ENCODE measurements at places on chromosomes 6 and 20.
A peak's percentile ranks its signal among the peaks of the same experiment; 100 is the strongest.

DNA sequence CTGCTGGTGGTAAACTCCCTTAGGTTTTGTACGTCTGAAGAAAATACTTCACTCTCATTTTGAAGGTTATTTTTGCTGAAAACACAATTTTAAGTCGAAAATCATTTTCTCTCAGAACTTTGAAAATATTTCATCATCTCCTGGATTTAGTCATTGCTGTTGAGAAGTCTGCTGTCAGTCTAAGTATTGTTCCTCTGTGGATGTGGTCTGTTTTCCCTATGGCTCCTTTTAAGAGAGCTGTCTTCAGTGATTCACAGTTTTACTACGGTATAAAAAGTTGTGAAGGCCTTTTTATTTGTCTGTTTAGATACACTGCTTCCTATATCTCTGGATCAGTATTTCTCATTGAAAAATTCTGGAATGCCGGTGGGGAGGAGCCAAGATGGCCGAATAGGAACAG lies 159.3 kb downstream of the GJA10 start:
- no peak for DNase-seq

DNA sequence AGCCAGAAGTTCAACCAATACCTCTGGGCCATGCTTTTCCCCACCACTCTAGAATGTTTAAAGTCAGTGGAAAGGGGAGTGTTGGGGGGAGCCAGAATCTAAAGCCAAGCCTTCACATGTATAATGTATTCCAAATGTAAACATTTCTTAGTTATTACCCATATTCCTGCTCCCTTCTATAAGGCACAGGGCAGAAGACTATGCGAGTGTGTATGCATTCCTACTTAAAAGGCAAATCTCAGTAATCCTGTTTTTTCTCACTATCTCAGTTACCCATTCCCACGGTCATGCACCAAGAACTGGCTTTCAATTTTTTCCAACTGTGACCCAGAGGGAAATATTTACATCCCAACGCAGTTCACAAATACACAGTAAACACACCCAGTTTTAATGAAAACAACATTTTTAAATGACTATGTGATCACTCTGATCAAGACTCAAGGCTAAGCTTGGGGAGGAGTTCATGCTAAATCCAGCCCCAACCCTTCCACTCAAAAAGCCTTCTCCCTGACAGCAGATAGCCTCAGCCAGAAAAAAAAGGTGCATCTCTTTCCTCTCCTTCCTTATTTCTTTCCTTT lies 57.5 kb downstream of the EPB41L2 start:
- DNase-seq: no peak

- peak; percentile 29 for DNase-seq
Measured at GRCh38 chr20:39825950-39826349, 863.1 kb downstream of the MAFB start.

DNA sequence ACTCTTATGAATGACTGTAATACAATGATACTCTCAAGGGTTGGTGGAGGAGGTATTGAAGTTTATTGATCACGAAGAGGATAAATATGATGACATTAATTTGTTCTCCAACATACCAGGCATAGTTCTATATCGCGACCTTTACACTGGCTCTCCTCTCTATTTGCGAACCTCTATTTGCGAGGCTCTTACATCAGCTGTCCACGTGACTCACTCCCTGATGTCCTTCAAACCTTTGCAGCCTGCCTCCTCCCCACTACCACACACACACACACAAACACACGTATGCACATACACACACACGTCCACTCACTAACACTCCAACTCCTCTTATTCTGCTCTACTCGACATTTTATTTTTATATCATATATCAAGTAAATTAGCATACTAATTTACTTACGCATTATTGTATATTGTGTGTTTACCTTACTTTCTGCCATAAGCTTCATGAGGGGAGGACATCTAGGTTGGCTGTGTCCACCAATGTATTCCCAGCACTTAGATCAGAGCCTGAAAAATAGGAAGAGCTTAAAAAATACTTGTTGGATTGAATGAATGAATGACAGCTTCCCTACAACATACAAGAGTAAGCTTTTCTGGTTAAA lies 53.3 kb upstream of the TNFRSF21 start:
- no peak for DNase-seq

DNA sequence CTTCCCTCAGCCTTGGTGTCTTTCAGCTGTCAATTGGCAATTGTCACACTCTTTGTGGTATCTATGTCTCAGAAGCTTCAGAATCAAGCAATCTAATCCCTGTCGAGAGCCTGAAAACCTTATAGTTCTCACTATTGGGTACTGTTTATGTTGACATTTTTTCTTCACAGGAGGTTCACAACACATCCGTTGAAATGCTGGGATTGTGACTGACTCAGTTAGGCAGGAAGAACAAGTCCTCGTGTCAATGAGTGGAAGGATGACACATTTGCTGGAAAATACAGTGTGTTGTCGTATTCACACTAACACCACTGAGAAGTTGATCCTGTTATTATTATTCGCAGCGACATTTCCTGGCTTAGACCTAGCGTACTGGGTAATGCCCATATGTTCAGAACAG lies 163.9 kb upstream of the CITED2 start:
- no peak for DNase-seq

DNA sequence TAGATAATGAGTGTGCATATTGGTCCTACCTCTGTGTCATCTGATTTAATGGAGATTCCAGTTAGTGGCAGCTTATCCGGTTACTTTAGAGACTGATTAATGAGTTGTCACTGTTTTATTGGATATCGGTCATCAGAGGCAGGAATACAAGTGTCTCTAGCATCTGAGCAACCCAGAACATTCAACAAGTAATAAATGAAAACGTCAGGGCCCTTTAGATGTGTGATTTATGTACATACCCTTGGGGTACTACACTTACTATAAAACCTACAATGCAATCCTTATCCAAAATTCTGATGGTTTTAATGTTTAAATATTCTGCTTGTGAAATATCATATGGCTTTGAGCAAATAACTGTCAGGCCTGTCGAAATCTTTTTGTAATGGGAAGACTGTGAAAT lies 1117.9 kb upstream of the FLRT3 start:
- no peak for DNase-seq

DNA sequence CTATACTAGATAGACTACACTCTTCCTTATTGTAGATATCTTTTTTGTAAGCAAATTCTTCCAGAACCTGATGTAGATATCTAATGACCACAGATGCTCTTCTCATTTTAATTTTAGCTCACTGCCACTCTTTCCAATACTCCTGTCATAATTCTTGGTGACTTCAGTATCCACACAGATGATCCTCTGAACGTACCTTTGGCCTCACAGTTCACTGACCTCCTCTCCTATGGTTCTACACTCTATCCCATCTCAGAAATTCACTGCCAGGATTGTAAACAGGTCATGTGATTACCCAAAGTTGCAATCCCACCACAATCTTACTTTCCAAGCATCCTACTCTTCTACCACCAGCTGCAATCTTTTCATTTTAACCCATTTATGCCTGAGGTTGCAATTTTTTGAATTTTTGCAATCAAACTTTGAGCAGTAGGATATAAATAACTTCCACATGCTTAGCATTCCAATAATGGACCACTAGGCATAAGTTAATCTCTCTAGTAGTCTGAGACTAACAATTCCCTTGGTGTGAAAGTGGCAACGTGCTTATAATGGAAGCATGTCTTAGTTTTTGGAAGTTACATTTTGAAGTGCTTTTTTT lies 31.2 kb downstream of the ESF1 start:
- DNase-seq: no peak

GRCh38 chr6:72524011-72524645 lies 97.7 kb upstream of the KCNQ5 start:
- no peak for DNase-seq

DNA sequence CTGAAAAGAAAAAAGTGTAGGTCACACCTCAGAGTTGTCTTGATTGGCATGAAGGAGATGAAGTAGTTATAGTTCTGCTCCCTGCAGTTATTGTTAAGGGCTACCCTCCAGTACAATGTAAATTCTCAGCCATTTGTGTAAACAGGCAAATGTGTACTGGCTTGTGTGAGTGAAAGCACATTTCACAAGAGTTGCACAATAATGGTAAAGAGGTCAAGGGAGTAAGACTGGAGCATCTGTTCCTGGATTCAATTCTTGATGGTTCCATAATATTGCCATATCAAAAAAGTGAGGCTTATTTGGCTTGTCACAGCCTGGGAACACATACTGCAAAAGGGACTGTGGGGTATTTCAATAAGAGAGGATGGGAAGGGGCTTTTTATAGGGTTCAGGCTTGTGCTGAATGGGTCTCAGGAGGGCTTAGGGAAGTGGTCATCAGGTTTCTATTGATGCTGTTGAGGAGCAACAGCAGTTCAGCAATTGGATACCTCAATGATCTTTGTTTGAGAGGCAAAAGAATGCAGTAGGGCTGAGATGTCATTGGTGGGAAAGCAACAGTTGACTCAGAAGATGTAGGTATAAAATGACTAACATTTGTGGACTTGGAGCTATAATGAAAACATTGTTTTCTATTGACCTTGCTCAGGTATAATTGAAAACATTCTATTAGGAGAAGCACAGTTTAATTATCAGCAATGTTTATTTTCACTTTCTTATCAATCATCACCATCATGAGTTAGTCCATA lies 402.6 kb downstream of the BCKDHB start:
- DNase-seq: no peak

- no peak for DNase-seq
Measured at GRCh38 chr6:5361396-5361795, 100.1 kb downstream of the FARS2 start.

- DNase-seq: no peak
Measured at GRCh38 chr6:147666255-147666654, 157.8 kb downstream of the SAMD5 start.

DNA sequence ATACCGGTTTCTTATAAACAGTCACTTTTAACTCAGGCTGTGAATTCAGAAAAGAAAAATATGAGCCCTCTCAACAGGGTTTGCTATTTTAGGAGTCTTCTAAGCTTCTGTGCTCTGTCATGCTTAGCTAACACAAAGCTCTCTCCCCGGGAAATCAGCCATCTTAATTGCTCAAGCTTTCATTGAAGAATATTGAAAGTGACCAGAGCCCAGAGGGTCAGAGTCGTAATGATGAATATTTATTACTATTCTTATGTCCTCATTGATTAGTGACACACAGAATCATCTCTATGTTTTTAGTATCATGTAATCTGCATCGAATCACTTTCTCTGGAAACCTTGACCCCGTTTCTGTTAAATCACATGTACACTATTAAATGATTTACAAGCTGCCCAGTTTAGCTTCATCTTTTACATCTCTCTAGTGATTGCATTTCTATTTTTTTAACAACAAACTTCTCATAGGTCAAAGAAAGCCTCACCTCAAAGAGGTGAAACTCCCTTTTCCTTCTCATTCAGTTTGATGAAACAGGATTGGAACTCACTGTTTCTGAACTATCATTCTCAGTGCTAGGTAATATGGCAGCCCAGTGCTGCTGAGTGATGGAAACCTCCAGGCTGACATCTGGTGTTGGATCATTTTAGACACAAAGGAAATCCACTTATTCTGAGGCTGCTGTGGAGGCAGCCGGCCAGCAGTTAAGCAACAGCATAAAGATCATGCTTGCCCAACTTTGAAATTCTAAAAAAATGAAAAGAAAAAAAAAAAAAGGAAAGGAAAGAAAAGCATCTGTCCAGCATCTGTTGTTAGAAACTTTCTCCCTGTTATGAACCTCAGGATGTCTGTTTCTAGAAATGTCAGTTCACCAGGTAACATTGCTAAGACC lies 96.3 kb downstream of the RFPL4B start:
- DNase-seq: no peak

DNA sequence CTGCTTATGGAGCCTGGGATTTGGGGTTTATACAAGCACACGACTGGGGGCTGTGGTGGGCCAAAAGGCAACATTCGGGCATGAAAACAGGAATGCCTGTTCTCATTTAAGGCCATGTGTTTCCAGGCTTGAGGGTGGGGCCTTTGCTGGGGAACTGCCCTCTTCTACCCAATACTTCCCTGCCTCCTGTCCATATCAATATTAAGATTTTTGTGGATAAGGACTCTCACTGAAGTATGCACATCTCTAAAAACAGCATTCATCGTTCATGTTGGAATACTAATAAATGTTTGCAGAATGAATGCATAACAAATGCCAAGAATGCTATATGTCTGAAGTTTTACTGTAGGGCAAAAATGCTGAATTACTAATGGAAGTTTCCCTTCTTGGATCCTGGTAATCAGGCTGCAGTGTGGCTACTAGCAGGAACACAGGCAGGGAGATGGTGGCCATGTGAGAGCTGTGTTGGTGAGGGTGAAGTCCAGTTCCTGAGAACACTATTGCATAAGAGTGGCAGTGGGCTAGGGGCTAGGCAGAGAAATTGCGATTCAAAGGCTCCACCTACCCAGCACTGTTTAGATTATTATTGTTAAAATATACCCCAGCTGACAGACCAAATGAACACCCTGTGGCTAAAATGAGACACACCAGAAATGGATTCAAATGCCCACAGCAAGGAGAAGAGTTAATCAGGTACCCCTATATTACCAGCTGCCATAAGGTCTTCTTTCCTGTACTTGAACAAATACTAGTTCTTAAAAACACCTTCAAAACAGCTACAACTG lies 644.3 kb downstream of the EPM2A start:
- DNase-seq: no peak

DNA sequence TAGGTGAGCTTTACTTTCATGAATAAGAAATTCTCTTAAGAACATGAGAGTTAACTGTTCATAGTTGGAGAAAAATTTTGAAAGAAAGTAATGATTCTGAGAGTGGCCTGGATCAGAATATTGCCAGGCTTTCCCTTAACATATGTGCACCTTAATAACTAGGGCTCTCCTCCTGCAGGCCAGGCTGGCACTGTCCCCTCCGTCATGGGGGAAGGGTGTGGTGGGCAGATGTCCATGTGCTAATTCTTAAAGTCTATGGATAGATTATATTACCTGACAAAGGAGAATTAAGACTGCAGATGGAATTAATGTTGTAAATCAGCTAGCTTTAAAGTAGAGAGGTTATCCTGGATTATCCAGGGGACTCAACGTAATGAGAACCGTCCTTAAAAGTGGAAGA lies 10.9 kb upstream of the KLHL32 start:
- DNase-seq: no peak

DNA sequence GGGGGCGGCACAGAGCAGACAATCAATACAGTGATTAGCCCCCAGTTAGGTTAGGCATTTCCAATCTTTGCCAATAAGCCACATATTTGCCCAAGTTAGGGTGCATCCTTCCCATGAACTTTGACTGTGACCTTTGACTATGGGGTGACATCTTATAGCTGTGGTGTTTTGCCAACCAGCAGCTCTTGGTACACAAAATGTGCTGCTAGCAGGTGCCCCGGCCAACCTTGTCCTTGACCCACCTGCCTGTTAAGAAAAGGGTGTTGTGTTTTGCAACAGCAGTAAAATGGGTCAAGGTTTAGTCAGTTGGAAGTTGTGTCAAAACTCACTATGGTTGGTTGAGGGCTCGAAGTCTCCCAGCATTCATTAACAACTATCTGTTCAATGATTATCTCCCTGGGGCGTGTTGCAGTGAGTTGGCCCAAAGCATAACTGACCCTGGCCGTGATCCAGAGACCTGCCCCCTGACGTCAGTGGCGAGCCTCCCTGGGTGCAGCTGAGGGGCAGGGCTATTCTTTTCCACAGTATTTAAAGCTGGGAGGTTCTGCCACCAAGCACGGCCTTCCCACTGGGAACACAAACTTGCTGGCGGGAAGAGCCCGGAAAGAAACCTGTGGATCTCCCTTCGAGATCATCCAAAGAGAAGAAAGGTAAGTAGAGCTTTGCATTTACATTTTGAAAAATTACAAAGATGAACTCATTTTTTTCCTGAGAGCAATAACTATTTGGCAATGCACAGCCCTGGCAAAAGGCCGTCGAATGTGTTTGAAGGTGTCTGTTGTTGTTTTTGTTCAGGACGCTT lies at the start of gene PCK1:
TSS of gene PCK1 (plus strand) at position 557 of the 802 bp plus-strand sequence. CDS start 302 bp downstream, outside the sequence.
- DNase-seq: no peak

GRCh38 chr6:157181649-157182048 lies 141.7 kb downstream of the TMEM242 start:
- no peak for DNase-seq
